Non-pigmented ciliary epithelial cell (primary cell): ENCODE measurements at places on chromosomes 5 and 9.

- no peak for DNase-seq
Observed at GRCh38 chr5:134541736-134542376, 16.4 kb downstream of the JADE2 start.

GRCh38 chr5:133753856-133754255, 141.5 kb upstream of the FSTL4 start:
- no peak for DNase-seq

GRCh38 chr5:39624268-39624886, 199.6 kb upstream of the DAB2 start:
- DNase-seq, result no peak

DNA sequence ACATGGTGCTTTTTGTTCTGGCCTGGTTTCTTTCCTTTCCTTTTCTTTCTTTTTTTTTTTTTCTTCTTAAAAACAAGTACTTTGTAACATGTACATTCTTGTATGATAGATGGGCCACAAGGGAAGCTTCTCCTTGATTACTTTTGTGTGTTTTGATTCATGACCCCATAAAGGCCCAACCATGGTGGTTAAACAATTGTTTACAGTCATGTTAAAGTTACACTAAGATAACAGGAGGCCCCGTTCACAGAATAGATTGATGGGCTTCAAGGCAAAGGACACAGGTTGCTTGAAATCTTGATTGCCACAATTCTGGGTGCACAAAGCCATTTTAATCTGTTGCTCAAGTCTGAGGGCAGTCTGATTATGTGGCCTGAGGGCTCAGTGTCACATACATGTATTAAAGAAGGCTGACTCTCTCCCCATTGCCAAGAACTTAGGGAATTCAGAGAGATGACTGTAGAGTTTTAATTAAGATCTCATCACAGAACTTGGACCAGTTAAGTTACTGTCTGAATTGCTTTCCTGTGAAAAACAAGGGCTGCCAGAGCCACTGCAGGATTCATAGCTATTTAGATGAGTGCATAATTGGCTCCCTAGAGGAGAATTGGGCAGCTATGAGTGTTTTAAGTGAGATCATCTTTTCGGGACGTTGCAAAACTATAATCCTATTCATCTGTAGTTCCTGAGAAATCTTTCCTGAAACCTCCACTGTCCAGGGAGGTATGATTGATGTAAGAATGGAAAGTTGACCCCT, 163.4 kb downstream of the TLE4 start:
- DNase-seq, result no peak

GRCh38 chr9:2657427-2657826, 35.8 kb downstream of the VLDLR start:
- DNase-seq, result no peak

DNA sequence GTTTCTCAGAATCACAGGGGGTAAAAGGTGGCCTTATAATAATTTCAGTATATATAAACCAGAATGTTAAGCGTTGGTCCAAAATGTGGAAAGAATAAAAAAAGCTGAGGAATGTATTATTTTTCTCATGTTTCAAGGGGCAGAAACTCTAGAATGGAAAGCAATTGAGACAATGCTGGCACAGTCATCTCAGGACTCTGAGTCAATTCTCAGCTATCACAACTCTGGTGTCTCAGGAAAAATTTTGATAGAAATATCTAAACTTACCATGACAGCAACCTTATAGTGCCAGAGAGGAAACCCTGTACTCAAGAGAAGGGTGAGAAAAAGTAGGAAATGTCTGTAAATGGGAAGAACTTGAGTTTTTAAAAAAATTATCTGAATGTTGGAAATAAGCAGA, 1189.4 kb upstream of the NUDT12 start:
- DNase-seq, result no peak

DNA sequence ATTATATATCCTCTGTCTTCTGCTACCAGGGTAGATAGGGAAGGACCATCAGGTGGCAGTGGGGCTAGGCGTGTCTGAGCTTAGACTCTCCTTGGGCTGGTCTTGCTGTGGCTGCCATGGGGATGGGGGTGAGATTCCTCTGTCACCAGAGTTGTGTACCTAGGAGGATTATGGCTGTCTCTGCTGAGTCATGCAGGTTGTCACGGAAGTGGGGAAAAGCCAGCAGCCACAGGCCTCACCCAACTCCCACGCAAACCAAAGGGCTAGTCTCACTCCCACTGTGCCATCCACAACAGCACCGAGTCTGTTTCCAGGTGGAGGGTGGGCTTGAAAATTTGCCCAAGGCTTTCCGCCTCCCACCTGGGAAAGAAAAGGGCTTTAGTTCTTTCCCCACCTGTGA, 476.1 kb downstream of the CYLC2 start:
- no peak for DNase-seq
